ENCODE measurements at places on chromosomes 4 and X. TPM values are rescaled to one million over a fixed set of nuclear protein-coding genes. Genes with fewer than 3 reads are reported as not detected.
A peak's percentile ranks its signal among the peaks of the same experiment; 100 is the strongest.

- no peak for DNase-seq
Observed at GRCh38 chrX:130704053-130705038, 198.7 kb downstream of the ENOX2 start.

DNA sequence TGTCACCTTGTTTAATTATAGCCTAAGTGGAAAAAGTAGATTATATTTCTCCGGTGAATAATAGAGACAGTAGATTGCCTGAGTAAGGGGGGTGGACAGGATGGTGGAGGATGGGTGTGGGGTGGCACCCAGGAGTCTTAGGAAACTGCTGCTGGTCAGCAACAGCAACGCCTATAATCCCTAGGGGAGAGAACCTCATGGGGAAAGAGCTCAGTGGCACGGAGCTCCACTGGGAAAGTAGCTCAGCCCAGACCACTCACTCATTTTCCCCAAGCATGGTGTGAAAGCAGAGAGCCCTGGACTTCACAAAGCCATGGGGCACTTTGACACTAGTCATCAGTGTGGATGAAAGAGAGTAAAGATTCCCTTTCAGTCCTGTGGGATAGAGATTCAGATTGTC is 31.1 kb downstream of the METTL14 start:
- no peak for DNase-seq

DNA sequence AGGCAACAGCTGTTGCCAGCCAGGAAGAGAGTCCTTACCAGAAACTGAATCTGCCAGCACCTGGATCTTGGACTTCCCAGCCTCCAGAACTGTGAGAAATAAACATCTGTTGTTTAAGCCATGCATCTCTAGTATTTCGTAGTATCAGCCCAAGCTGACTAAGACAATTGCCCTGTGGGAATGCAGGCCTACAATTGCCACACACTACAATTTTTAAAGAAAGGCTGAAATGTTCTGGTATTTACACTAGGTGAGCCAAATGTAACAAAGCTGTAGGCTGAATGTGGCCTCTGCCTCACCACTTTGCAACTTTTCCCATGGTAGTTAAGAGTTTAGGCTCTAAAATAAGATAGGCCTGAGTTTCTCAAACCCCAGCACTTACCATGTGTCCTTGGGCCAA is 59.1 kb downstream of the SPATA18 start:
- no peak for DNase-seq

DNA sequence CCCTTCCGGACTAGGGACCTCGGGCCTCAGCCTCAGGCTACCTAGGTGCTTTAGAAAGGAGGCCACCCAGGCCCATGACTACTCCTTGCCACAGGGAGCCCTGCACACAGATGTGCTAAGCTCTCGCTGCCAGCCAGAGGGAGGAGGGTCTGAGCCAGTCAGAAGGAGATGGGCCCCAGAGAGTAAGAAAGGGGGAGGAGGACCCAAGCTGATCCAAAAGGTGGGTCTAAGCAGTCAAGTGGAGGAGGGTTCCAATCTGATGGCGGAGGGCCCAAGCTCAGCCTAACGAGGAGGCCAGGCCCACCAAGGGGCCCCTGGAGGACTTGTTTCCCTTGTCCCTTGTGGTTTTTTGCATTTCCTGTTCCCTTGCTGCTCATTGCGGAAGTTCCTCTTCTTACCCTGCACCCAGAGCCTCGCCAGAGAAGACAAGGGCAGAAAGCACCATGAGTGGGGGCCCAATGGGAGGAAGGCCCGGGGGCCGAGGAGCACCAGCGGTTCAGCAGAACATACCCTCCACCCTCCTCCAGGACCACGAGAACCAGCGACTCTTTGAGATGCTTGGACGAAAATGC is at the start of gene WAS:
WAS (plus strand) TSS at position 389 of the 572 bp plus-strand sequence; CDS start at position 444, 55 bp downstream.
- peak; percentile 62 for DNase-seq

DNA sequence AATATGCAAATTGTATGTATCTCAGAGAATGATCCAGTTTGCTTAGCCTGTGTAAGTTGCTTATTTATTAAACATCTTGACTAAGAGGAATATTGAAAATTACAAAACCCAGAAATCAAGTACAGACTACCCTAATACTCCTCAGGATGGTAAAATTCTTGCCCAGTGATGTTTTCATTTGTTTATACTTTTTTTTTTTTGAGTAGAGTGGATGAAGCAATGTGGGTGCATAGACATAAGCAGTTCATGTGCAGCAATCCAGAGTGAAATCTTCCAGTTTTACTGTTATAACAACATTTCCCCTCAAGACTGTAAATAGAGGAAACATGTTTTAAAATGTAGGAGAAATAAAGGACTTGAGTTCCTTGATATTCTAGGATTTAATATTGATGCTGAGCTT is 4.7 kb downstream of the GLRB start:
- no peak for DNase-seq

DNA sequence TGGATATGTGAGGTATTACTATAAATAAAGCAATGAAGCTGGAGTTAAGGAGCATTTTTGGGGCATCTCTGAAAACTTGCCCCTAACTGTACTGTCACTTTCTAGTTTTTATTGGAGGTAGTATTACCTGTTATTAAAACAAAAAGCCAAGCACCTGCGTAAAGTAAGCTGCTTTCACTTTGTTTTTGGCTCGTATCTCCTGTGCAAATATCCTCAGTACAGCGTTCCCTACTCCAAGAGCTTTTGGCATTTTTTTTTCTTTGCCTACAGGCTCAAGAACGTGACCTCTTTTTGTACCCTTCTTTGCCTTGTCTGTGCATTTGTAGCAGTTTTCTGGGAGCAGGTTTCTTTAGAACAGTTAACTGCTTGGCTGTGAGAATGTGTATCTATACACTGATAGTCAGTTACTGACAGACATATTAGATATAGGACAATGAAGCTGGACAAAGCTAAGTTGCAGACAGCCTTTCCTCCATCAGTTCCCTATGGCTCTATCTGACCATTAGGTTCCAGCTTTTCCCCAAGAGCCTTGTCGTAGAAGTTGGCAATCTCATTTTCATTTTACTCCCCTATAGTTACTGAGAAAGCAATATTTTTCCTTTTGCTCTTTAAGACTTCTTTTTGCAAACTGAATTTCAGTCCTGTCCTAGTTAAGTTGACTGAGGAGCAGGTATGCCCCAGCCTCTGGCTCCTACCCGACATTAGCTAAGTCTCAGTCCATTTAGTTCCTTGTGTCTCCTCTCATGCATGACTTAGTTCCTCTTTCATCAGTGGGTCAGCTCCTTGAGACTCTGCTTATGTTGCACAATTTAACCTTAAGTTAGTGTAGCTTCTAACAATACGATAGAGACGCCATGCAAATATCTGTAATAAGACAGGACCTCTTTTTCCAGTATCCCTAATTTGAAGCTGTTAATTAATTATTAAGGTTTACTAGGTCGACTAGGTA is 71.5 kb upstream of the HPRT1 start:
- no peak for DNase-seq

RAB41 gene
- total RNA-seq, result not detected
